ENCODE measurements at places on chromosomes 3 and 15. TPM values are rescaled to one million over a fixed set of nuclear protein-coding genes. Genes with fewer than 3 reads are reported as not detected.

PTX3 gene
- total RNA-seq = 1,136 TPM

EEF1AKMT4 gene
- 2.9 TPM for total RNA-seq

P4HTM gene
- total RNA-seq = 56.2 TPM

MRPS22 gene
- total RNA-seq = 31.9 TPM

SLC38A3 gene
- not detected for total RNA-seq

IFRD2 gene
- 53.4 TPM for total RNA-seq

CCR8 gene
- not detected for total RNA-seq

HHLA2 gene
- total RNA-seq = not detected

ZKSCAN7 gene
- total RNA-seq = 4.8 TPM
